ENCODE measurements at places on chromosomes 1 and 21.

DNA sequence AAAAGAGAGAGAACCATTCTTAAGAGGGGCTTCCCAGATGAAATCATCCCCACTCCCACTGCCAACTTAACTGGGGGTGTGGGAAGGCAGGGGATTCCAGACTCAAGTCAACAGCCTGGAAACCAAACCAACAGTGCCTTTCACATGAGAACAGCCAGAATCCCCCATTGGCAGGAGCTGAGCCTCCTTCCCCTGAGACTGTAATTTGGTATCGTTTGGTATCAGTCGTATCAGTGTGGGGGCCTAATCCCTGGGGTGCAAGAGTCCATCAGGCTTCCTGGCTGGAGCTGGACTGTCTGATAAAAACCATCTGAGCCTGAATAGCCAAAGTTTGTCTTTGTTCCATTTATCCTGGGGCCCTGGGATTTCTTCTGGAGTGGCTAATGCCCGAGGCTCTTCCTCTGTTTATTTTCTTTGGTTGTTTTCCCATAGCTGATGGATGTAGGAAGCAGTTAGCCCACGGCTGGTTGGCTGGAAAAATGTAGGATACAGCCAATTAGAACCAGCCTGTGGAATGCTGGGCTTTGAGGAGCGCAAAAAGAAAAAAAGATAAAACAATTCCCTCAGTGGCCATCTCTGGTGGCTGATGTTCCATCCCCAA is 84.6 kb downstream of the LAMC2 start:
- peak; percentile 64 for DNase-seq

- peak; percentile 64 for DNase-seq
These were observed 665.5 kb downstream of the PTPRU start for GRCh38 chr1:29901624-29902325.

GRCh38 chr1:155206891-155207805 is 549 bp downstream of the THBS3 start:
- DNase-seq: peak; percentile 91

DNA sequence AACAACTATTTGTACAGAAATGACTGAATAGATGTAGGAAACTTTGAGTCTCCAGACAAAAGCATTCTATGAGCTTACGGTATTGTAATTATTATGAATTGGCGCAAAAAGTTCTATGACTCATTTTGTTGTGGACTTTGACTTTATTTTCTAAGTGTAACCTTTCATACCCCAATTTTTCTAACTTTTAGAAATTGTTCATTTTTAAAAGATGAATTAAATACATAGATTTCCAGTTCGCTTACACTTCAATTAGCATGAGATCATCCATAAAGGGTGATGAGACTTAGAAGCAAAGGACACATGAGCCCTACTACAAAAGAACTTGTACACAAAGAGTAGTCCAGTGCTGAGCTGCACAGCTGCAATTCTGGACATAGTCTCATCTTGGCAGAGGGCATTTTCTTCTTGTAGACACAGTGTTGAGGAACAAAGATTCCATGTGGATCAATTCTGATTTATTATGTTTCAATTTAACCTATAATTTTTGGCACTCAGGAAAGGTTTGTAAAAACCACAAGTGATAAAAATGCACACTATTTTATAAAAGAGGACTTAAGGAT is 431.1 kb downstream of the LRRIQ3 start:
- DNase-seq: no peak

GRCh38 chr1:172821609-172822274 is 162.8 kb downstream of the FASLG start:
- no peak for DNase-seq

GRCh38 chr1:178528953-178529335 is 16.0 kb downstream of the TEX35 start:
- DNase-seq: no peak

DNA sequence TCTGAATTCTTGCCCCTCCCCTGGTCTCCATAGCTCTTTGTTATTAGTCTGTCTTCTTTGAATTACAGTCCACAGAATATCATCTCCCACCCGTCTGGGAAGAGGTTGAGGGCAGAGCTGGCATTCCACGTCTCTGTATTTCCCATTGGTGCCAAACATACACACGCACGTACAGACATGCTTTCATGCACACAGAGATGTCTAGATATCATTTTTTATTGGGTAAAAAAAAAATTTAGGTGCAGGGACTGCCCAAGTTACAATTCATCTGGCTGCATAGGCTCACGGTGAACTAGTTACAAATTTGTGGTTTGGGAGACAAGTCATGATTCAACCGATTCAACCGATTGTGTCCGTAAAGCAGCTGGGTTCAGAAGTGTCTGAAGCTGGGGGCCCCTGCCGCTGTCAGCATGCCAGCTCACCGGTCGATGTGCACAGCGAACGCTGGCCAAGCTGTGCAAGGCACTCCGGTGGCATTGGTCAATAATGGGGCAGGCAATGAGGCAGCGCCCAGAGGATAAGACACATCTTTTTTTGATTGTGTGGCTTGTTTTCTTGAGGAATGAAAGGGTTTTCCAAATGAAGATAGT is 73.7 kb downstream of the KCNN3 start:
- no peak for DNase-seq

DNA sequence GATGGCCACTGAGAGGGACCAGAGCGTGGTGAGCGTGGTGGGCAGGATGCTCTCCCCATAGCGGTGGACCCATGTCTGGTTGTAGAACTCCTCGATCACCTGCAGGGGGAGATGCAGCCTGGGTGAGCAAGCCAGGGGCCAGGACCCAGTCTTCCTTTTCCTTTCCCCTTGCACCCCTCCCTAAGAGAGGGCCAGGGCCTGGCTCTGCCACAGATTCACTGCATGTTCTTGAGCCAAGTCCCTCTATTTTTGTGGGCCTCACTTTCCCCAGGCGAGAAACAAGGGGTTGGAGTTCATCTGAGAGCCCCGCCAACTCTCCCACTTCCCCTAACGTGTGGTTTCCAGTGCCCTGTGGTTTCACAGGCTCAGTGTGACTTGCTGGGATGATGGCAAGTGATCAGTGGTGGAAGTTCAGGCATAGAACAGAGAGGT is 27.5 kb downstream of the SLC2A1 start:
- peak; percentile 72 for DNase-seq

DNA sequence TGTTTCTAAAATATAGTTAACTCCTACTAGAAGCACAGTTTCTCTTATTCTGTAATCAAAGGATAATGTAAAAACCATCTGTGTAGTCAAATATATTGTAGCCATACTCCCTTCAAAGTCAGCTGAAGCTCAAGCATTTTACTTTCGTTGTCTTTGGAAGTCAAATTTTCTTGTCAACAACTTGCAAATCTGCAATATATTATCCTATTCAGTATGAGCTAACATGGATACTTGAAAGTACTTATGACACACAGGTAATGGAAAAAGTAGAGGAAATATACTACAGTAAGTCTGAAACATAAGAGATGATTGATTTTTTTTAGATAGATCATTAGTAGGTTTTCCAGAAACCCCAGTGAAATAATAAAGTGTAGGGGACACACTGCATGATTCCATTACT is 121.5 kb downstream of the COL24A1 start:
- DNase-seq: no peak

DNA sequence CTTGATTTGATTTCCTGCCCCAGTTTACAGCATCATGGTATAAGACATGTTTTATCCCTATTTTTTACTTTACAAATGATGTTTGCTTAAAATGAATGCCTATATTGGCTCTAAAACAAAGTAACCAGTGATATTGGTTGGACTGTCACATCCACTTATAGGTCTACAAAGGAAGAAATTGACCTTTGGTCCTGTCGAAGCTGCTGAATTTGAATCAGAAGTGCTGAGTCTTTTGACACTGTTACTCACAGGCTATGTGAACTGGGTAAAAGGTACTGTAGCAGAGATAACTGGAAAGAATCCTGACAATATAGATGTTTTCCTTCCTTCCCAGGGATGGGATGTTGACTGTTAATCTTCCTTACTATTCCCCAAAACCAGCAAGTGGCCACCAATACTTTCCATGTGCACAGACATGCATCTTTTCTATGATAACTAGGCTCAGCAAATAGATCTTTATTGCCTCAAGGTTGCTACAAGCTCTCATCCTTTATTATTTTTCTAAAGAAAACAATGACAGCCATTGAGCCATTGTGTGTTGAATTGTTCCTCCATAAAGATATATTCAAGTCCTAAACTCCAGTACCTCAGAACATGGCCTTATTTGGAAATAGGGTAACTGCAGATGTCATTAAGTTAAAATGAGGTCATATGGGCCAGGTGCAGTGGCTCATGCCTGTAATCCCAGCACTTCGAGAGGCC is 175.9 kb upstream of the NR5A2 start:
- DNase-seq: no peak

GRCh38 chr1:182217071-182217470 is 155.6 kb upstream of the ZNF648 start:
- no peak for DNase-seq

DNA sequence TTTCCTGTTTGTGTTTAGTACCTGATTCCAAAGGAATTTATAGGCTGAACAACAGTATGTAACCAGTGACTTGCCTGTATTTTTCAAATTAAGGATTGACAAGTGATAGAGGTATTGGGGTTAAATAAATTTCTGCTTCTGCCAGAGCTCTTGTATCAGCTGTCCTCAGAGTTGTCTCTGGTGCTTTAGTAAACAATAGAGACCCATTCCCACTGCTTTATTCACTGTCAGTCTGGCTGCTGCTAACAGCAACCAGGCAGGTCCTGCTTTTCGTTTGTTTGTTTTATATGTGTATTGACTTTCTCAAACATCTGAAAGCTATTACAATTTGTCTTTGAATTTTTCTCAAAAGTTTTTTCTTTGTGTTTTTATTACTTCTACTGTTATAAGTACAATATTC is 76.1 kb downstream of the OLFM3 start:
- no peak for DNase-seq

- DNase-seq: peak; percentile 65
These were observed 28.5 kb downstream of the CCDC185 start for GRCh38 chr1:223421676-223422075.

- DNase-seq: no peak
These were observed 463.5 kb downstream of the SMYD3 start for GRCh38 chr1:246043556-246043955.

DNA sequence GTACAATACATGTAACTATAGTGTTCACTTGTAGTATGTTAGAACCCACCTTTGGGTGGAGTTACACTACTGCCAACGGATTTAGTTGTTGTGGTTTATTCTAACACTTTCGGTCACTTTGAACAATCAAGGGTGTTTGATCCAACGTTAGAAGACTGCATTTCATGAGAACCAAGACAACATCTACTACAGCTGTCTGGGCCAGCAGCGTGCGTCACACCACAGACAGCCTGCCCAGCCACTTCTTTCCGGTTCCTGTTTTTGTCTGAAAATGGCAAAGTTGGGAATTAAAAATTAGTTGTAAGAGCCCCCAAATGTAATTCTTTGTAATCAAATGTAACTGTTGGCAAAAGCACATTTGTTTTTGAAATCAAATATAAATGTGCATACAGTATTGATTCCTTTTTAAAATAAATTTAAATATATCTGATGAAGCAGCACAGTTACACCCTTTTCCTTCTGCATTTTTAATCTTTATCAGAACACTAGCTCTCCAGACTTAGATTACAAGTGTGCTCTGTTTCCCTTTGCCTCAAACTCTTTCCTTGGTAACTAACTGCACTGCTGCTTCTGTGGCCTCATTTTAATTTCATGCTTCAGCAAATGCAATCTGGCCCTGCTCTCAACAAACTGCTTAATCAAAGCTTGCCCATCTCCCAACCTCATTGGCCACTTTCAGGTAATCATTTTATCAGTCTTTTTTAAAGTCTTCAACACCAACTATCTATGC is 86.6 kb upstream of the DPH5 start:
- DNase-seq: no peak

DNA sequence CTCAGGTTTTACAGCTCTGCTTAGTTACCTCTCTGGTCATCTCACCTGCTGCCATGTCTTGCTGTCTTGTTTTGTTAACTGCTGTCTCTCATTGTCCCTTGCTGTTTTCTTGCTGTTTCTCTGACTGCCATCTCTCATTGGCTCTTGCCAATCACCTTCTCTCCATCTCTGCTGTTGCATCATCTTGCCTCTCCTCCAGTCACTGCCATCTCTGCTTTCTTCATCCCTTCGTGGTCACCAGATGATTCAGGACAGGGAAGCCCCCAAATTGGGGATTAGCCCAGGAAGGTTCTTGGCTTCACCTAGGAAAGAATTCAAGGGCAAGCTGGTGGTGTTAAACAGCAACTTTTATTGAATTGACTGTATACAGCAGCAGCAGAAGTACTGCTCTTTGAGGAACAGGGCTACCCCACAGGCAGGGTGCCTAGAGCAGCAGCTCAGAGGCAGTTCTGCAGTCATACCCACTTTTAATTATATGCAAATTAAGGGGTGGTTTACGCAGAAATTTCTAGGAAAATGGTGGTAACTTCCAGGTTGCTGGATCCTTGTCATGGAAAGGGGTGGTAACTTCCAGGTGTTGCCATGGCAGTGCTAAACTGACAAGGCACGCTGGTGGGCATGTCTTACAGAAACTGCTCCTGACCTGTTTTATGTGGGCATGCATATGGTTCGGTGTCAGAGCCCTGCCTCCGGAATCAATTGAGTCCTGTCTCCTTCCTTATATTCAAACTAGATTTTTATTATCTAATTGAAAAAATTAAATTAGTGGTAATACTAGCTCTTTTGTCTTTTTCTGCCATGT is 33.4 kb downstream of the SUCO start:
- no peak for DNase-seq

DNA sequence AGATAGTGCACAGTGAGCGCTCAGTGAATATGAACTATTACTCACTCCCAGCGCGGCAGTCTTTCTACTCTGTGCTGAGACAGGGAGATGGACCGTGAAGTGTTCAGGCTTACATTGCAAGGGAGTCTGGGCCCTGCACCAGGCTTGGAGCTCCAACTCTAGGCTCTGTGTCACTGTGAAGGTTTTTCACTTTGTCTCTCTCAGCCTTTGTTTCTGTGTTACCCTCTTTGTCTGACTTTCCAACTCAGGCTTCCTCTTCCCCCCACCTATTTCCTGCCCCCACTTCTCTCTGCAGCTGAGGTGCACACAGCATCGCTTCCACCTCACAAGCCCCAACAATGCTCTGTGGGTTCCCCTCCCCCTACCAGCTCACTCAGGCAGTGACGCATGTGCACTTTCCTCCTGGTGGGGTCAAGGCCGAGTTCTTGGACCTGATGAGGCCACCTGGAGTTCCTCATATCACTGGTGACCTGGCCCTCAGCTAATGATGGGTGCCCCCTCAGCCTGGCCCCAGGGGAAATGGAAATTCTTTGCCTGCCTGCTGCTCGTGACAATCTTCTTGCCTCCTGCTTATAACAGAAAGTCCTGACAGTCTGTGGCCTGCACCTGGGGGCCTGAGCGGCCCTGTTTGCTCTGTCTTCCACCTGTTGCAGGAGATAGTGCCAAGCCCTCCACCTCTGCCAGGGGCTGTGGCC is 1.1 kb upstream of the LCK start:
- DNase-seq: no peak

- DNase-seq: no peak
These were observed 272.4 kb downstream of the DUSP10 start for GRCh38 chr1:221469476-221469875.
